ENCODE measurements at places on chromosomes 16 and 17. TPM values are rescaled to one million over a fixed set of nuclear protein-coding genes. Genes with fewer than 3 reads are reported as not detected.

GRCh38 chr16:16096121-16096857 is 127.0 kb downstream of the ABCC6 start:
- no peak for DNase-seq

DNA sequence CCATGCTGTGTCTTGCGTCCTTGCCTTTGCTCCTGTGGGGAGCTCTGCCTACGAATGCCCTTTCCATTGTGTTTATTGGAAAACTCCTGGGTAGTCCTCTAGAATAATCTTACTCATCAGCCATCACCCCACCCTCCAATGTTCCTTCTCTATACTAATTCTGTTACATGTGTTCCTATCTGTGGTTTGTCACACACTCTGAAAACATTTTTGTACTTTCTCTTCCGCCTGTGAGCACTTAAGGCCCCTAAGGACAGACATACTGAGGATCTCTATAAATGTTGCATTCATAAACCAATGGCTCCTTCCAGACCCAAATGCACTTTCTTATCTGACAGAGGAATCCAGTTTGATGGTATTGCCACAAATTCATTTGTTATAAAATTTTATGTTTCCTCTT is 53.9 kb upstream of the MON1B start:
- DNase-seq = no peak

DNA sequence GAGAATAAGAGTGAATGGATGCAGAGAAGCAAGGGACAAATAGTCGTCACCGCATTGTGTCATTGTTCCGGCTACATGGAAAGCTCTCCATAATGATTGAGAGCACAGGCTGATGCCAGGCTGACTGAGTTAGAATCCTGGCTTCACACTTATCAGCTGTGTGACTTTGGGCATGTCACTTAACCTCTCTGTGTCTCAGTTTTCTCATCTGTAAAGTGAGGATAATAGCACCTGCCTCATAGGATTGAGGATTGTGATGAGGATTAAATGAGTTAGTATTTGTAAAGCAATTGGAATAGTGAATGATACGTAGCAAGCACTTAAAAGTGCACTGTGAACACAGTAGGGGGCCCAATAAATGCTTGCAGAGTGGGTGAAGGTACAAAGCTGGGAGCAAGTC is 45.7 kb upstream of the LYRM9 start:
- no peak for DNase-seq

GRCh38 chr17:41500131-41500911 is 5.1 kb downstream of the KRT13 start:
- no peak for DNase-seq

- no peak for DNase-seq
Measured at GRCh38 chr16:11252482-11252931, 3.5 kb downstream of the SOCS1 start.

GRCh38 chr17:8753136-8753975 is 5.0 kb downstream of the SPDYE4 start:
- DNase-seq = no peak

- DNase-seq = peak; percentile 45
Measured at GRCh38 chr16:89764711-89765201, 43.4 kb downstream of the ZNF276 start.

GRCh38 chr16:27366687-27367460 is 35.1 kb upstream of the IL21R start:
- no peak for DNase-seq

DNA sequence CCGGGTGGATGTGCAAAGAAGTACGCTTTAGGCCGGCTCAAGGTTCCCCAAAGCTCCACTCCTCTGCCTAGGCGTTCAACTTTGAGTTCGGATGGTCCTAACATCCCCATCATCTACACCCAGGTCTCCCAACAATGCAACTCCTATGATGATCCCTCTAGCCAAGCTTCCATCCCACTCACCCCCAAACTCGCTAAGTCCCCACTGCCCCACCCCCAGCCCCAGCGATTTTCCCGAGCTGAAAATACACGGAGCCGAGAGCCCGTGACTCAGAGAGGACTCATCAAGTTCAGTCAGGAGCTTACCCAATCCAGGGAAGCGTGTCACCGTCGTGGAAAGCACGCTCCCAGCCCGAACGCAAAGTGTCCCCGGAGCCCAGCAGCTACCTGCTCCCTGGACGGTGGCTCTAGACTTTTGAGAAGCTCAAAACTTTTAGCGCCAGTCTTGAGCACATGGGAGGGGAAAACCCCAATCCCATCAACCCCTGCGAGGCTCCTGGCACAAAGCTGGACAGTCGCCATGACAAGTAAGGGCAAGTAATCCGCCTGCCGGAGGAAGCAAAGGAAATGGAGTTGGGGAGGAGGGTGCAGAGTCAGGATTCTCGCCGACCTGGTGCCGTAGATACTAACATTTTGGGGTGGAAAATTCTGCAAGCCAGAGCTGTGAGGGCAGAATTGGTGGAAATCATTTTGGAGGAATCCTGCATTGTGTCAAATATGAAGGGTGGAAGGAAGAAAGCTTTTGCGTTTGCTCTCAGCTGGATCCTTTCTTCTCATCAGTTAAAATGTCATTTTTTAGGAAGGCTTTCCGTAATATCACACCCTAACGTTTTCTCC is at the start of gene TP53:
TP53 (minus strand) TSS at position 419 of the 836 bp plus-strand sequence. CDS start 10,896 bp downstream, outside the sequence.
- peak; percentile 81 for DNase-seq

GRCh38 chr17:18187821-18188761 is 4.5 kb downstream of the ALKBH5 start:
- DNase-seq = no peak

DNA sequence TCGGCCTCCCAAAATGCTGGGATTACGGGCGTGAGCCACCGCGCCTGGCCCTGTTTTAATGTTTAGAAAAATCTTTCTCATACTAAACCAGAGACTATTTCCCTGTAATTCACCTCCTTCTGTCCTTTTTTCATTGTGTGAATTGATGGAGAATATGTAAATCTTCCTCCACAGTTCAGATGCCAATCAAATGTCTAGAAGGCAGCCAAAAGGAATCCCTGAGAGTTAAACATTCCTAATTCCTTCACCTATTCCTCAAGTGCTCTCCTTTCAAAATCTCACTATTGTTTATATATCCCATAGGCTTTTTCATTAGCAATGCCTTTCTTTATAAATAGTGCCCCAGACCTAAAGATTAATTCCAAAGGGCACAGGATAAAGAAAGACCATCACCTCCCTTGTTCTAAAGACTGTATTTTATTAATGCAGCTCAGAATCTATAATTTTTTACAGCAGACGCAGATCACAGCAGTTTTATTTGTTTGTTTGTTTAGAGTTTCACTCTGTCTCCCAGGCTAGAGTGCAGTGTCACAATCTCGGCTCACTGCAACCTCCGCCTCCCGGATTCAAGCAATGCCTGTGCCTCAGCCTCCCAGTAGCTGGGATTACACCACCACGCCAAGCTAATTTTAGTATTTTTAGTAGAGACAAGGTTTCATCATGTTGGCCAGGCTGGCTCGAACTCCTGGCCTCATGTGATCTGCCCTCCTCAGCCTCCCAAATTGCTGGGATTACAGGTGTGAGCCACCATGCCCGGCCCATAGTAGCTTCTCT is 30.5 kb downstream of the COPZ2 start:
- no peak for DNase-seq

GRCh38 chr16:66459878-66460277 is 32.8 kb downstream of the BEAN1 start:
- no peak for DNase-seq

DNA sequence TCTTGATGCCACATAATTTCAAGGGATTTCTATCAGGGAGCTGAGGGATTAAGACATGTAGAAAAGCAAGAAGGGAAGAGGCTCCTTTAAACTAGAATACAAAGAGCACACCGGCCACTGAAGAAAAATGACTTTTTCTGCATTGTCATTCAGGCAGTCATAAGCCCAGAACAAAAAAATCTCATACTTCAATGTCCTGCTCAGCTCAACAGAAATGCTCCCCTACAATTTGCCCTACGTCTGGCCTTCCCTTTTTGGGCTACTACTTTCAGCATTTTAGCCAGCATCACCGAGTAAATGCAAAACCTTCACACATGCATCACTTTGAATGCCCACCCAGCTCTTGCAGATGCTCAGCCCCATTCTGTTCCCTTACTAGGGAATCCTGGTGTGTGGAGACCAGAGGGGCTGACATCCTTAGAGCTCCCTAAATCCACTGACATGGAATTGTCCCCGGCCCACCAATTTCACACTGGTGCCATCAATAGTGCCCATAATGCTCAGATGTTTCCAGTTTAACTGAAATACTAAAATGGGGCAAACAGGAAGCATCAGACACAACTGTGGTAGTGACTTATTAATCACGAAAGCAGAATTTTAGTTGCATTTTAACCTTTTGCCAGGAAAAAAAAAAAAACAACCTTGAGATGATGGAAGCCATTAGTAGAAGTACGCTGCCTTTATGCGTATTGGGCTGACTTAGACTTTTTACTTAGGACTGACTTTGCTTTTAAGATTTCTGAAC is 2.7 kb downstream of the MAP3K14 start:
- no peak for DNase-seq

Gene KRT31
- not detected for total RNA-seq

Gene CA5A
- not detected for total RNA-seq

Gene ALKBH5
- 119 TPM for total RNA-seq

Gene ZNF768
- 3.9 TPM for total RNA-seq

Gene TMIGD1
- not detected for total RNA-seq

Gene REXO5
- total RNA-seq = 0.56 TPM

Gene KRTAP17-1
- total RNA-seq = not detected

Gene CD300E
- total RNA-seq = 0.93 TPM

Gene KRTAP4-5
- not detected for total RNA-seq

Data from CD4-positive, alpha-beta T cell (primary cell).